ENCODE measurements at places on chromosomes 3 and 15.

DNA sequence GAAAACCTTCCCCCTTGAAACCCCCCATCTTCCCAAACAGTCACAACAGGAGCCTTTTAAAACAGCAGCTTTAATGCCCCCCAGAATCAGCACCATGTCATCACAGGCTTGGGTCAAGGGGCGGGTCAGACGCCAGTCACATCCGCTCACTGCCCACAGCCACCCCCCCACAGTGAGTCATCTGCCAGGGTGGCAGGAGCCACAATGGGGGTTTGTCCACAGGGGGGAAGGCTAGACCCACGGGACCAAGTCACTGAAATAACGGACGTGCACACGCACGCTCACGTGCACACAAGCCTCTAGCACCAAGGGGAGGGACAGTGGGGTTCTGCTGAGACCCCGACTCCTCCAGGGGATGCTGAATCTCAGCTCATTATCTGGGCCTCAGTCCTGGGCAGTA, 441 bp upstream of the UCN2 start:
- peak; percentile 86 for DNase-seq

GRCh38 chr15:68354923-68355322, 77.0 kb downstream of the ITGA11 start:
- DNase-seq = peak; percentile 67

DNA sequence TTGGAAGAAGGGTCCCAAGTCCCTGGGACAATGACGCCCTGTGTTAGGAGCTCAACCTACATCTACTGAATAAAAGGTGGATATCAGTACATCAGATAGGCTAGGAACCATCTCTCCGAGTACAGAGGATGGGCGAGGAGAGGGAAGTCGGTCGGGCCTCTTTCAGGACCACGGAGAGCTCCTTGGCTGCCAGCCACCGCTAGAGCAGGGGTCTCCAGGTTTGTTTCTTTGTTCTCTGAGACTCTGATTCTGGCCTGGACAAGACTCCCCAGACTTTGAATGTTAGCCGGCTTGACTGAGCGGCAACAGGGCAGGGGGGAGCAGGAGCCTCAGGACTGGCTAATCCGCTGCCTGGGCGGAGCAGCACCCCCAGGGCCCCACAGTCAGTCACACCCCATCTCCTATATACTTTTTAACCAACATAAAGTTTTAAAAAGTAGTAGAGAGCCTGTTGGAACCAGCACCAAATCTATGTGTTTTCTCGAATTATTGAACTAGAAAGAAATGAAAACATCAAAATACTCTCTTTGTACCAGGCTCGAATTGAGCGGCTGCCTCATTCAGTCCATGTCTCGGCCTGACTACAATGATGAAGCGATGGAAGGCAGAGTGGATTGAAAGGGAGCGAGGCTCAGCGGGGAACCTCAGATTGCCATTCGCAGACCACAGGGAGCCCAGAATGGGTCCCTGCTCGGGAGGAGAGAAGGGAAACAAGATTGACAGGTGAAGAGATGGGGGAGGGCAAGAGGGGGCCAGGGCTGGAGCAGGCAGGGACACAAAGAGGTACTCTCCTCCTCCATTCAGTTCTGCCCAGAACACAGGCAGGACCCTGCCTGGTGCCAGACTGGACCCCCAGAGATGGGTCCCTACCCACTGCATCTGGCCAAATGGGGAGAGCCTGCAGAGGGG, 131.6 kb downstream of the TPRA1 start:
- DNase-seq = no peak

DNA sequence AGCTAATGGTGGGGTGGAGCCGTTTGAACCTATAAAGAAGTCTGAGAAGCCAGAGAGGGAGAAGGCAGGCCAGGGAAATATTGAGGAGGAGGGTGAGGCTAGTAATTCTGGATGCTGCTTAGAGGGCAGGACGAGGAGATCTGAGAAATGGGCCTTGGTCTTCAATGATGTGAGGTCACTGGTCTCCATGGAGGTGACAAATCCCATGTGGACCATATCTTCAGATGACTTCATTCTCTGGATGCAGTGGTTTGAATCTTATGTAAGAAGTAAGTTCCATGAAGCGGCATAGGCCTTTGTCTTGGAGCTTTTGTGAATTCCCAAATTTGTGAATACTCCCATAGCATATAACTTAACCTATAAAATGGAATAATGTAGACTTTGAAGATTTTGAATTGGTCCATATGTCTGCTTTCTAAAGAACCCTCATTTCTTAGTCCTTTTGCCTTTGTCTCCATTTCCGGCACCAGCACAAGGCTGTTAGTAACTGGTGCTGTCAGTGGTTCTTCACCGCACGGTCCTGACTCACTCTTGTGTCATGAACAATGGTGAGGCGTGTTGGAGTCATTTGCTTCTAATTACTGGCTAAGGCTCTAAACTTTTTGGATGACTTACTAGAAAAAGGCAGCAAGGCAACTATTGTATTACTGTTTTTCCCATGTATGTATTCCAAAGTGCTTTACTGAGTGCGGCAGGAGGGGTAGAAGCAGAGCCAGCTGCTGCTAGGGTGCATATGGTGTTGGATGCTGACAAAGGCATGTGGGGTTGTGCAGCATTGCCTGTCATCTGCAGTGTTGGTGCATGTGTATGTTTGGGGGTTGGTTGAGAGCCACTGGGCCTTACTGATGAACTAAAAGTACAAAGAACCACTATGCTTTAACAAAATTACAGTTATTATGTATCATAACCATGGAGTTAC, 279.3 kb upstream of the C2CD4B start:
- peak; percentile 97 for DNase-seq

DNA sequence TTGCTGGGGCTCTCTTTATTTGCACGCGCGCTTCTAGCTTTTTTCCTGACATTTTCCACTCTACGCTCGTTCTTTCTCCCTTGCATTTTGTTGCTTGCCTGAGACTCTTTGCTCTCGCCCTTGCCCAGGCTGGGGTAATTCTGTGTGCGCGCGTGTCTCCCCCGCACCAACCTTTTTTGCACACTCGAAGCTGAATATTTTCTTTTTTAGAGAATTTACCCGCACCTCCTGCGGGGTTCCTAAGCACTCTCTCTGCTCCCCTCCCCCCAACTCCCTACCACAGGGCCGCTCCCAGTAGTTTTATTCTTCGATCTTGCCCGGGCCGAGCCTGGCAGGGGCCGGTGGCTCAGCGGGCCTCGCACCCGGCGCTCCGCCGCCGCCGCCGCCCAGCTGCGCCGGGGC, 732 bp downstream of the FAM43A start:
- DNase-seq = no peak

DNA sequence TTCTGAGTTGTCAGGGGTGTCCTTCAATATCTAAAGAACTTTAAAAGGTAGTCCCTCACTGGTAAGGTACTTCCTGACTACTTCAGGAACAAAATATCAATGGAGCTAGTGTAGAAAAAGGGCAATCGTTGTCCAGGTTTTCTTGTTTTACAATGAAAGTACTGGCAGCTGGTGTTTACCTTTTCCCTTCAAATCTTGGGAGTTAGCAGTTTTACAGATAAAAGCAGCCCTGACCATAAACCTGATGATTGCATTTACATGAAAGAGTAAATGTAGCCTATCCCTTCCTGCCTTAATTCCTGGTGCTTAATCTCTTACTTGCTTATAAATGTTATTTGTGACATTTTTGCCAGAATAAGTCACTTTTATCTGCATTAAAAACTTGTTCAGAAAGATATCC, 559.9 kb upstream of the ARPP21 start:
- no peak for DNase-seq

All from RKO (cell line).